ENCODE measurements at places on chromosomes 2 and 18.

GRCh38 chr2:173150087-173150486 lies 74.4 kb downstream of the MAP3K20 start:
- peak; percentile 17 for DNase-seq

GRCh38 chr18:13276530-13277520 lies 58.3 kb downstream of the LDLRAD4 start:
- DNase-seq, result no peak

GRCh38 chr18:44502790-44503189 lies 177.9 kb upstream of the SETBP1 start:
- peak; percentile 70 for DNase-seq

DNA sequence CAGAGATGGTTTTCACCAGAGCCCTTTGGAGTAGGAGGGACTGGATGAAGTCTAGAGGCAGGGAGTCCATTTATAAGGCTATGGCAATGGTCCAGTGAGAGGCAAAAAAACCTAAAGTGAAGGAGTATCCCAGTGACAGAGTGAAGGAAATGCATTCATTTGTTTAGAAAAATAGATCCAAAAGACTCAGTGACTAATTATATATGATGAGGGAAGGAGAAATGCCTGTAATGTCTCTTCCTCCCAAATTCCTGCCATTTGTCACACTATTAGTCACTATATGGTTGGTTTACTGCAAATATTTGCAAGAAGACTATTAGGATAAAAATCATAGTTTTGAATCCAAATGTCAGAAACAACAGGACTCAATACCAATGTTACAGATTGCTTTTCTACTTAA lies 104.2 kb downstream of the ZNF521 start:
- DNase-seq, result no peak

GRCh38 chr2:52933878-52934277 lies 833.7 kb upstream of the CHAC2 start:
- no peak for DNase-seq

DNA sequence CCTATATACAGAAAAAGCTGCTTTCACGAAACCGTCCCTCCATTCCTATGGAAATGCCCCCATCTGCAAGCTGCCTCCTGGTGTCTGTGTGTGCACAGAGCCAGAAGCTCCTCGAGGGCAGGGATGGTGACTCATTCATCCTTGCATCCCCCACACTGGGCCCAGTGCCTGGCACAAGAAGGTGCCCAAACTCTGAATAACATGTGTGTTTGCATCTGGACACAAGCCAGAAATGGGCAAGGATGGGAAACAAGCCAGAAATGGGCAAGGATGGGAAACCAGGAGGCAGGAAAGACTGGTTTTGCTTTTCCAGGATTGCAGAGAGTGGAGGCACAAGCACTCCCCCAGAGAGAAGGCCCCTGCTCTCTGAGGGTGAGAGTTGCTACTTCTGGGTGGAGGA lies 313.9 kb downstream of the CELF4 start:
- DNase-seq, result no peak

DNA sequence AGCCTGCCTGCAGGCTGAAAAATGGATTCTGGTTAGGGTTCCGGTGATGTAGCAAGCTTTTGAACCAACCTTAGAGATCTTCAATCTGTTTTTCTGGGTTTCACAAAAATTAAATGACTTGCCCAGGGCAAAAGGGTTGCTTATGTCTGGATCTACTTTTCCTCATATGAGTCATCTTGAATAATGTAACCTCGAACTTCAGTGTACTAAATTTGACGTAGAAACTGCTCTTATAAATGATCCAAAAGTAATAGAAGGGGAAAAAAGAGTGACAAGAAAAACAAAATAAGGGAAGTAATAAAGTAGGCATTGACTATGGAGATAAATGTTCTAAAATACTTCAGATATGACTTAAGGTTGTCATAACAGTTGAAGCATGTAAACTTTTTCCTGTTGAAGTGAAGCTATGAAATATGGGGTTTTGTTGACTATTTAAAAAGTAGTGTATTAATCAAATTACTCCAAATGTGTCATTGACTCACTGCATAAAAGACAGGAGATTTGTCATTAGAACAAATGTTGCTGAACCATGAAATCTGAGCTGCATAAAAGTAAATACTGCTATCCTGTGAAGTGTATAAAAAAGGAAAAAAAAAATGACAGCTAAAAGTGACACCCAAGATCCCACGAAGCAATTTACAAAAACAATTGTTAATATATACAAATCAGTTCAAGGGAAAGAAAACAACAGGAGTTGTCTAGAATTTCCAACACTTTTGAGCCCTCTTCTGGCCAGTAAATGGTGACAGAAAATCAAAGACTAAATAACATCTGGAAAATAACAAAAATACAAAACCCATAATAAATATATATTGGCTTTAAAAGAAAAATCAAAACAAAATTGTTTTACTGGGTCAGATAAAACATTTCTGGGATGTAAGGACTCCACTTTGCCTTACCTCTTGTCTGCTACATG lies 103.6 kb upstream of the SERPINE2 start:
- no peak for DNase-seq

DNA sequence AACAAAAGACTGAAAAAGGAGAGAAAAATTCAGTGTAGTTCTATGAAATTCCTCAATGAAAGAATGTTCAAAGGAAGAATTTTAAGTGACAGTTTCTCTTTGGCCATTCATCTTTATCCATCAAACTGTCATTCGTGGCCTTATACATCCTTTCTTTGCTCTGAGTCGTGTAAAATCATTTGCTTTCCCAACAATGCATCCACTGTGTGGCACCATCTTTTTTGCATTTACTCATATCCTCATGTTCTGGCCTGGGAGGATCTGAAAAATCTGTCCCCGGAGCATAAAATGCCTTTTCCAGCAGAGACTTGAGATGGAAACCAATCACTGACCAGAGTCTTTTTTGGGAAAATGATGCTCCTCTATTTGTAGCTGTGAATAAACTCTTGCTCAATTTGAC lies 240.3 kb upstream of the ETAA1 start:
- DNase-seq, result no peak

DNA sequence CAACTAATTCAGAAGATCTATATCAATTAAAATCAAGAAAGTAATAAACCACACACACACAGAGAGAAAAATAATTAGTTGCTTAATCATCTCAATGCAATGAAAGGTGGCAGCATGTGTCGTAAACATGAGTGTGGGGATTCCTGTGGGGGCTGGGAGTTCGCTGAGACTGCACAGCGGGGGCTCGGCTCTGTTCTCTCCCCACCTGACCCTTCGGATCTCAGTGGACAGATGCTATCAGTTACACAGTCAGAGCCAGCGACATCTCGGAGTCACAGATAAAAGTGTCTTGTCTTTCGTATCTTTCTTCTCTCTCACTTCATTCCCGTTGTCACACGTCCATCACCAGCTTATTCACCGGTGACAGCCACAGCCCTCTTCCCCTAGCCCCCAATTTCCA lies 37.1 kb downstream of the COLEC12 start:
- DNase-seq, result no peak

DNA sequence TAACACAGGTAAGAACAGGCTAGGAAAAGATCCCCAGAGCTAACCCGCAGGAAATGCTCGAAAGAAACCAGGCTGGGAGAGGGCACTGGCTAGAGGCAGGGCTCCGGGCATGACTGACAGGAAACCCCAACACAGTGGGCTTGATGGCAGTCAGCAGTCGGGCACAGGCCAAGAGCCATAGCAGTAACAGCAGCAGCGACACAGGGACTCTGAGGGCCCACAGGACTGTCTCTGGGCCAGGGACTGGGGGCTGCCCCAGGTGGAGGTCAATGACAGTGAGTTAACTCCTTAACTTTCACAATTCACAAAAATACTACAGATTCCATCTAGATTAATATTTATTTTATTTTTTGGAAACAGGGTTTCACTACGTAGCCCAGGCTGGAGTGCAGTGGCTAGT lies 37.3 kb upstream of the ASPRV1 start:
- DNase-seq, result no peak

DNA sequence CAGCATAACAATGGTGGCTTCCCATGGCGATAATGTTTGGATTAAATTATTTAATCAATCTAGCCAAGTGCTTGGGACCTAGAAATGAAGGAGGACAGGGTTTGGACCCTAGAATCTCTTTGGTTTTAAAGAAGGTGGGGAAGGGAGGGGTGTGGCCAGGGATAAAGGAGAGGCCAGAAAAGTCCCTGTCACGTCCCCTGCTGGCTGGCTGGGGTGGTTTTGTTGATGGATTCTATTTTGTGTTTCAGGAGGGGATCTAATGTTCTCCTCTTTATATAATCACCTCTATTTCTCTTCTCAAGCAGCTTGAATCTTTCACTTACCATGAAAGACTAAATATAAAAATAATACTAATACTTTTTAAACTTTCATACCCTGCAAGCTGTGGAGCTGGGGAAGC lies 52.6 kb upstream of the GALR1 start:
- no peak for DNase-seq

- DNase-seq, result peak; percentile 38
These were observed 198.5 kb downstream of the UBE2E3 start for GRCh38 chr2:181178823-181179412.

- DNase-seq, result peak; percentile 83
These were observed 93.9 kb upstream of the LGALSL start for GRCh38 chr2:64359892-64360657.

- no peak for DNase-seq
These were observed 837.1 kb upstream of the POU3F3 start for GRCh38 chr2:104016801-104017200.

DNA sequence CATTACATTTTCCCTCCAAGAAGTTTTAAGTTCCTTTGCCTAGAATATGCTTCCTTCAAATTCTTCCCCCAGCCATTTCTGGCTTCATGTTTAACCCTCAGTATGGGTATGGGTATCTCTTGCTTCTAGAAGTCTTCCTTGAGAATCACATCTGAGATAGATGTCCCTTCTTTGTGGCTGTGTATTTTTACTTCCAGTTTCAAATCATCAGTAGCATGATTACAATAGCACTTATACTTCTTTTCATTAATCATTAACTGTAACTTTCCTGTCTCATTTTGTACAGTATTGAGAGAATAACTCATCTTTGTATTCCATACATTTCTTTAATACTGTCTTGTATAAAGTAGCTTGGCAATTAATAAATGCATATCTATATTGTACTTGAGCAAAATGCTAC lies 17.3 kb upstream of the PDE1A start:
- DNase-seq, result no peak

DNA sequence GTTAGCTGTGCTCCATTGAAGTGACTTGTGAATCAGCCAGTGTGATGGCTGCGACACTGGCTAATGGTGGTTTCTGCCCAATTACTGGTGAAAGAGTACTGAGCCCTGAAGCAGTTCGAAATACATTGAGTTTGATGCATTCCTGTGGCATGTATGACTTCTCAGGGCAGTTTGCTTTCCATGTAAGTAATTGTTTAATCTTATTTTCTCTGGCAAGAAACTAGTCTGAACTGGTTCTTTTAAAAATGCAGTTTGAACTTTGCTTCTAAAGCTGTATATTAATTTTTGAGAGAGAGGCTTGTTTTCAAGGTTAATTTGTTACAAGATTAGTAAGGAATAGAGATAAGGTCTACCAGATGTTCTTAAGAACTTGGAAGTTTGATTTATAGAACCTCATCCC lies 46.7 kb downstream of the GLS start:
- DNase-seq, result no peak

DNA sequence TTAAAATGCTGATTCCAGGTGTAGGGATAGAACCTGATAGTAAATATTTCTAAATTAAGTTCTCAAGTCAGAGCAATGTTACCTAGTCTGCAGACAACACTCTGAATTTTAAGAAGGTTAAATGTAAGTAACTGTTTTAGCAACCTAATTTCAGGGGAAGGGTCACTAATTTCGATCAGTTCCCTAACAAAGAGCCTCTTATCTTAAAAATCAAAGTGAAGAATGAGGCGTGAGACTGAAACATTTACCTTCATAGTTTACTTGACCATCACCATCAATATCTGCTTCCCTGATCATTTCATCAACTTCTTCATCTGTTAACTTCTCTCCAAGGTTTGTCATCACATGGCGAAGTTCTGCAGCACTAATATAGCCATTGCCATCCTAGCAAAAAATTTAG lies 6.4 kb upstream of the STPG4 start:
- no peak for DNase-seq

GRCh38 chr2:55961318-55961911 lies 37.8 kb upstream of the EFEMP1 start:
- peak; percentile 57 for DNase-seq

DNA sequence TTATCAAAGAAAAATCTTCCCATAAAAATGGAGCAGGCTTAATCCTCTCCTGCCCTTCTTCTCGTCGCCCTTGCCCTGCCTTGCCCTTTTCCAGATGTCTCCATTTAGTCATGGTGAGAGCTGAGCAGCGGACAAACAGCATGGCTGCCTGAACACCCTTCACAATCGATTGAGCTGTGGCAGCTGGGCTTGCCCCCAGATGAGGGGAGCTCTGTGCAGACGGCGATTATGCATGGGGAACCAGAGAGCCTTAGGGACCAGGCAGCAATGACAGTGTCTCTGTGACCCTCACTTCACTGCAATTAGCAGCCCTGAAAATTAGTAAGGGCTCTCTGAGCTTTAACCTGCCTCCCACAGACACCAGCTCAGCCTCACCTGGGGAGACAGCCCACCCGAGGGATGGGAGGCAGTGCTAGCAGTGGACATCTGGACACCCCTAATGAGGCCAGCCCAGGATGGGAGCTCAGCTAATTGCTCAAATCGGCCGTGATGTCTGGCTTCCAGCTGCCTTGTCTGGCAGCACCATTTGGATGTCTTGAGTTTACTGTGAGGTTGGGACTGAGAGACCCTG lies 365.7 kb downstream of the TNS1 start:
- no peak for DNase-seq

DNA sequence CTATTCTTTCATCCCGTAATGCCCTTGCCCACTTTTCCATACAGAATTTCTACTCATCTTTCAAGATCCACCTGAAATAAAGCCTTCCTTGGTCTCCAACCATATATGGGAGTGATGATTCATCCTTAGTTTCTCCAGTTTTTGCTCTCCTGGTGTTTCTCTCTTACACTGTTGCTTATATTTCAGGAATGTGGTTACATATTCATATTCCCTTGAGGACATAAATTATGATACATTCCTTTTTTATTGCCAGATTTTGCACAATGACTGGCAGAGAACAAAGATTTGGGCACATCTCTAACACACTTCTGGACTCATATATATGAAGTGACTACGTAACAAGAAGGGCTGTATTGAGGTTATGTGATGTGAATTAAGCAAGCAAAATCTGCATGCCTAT lies 1573.4 kb upstream of the NXPH2 start:
- DNase-seq, result no peak

DNA sequence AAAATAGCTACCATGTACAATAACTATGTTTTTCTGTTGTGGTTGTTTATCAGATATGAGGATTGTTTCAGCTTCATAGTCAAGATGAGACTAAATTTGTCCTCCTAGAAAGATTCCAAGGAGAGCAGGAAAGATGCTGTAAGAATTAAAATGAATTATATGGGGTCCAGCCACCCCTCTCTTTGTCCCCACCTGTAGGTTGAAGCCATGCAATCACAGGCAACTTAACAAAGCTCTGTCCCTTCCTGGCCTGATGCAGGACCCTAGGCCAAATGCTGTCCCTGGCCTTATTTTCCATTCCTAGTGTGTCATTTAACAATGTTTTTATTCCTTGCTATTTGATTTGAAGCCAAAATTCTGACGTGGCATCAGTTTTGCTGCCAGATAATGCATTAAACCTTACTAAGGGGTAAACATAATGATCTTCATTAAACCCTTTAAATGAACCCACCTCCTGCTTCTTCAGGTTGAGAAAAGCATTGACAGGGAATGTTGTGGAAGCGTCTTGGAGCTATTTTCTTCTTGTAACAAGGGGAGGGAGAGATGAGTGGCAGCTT lies 240.9 kb upstream of the ZNF521 start:
- DNase-seq, result no peak

All from suppressor macrophage (primary cell).